Glutamatergic neuron (in vitro differentiated cells): ENCODE measurements at places on chromosomes 3 and 15.

GRCh38 chr15:77387365-77388105 lies 32.4 kb downstream of the PEAK1 start:
- no peak for DNase-seq

DNA sequence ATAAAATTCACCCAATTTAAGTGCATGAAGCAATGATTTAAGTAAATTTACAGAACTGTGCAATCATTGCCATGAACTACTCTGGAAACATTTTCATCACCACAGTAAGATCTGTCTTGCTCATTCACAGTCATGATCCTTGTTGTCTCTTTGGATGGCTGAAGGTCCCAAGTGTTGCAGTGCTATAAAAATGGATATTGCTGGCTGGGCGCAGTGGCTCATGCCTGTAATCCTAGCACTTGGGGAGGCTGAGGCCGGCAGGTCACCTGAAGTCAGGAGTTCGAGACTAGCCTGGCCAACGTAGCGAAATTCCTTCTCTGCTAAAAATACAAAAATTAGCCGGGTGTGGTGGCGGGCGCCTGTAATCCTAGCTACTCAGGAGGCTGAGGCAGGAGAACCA lies 17.0 kb downstream of the SNRPN start:
- no peak for DNase-seq

DNA sequence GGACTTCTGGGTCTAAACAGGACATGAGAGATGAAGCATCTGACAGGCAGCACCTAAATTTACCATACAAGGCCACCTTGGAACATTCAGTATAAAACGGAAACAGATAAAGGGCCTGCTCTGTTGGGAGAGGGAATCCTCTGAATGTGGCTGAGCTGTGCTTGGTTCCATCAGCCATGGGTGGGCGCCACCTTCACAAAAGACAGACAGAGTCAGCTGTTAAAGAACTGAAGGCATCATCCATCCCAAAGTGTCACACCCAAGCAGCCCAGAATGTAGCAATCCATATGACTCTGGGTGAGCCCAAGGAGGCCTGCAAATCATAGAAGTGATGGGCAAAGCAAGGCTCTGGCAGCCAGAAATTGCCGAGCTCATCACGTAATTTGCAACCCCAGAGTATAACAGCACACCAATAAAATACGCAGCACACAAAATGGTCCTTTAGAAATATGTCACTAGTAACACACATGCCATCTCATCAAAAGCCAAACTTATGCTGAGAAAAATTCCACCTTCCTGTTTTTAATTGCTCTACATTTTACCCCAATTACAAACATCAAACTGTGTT lies 24.8 kb upstream of the RBP1 start:
- DNase-seq = peak; percentile 54

- DNase-seq = no peak
Observed at GRCh38 chr3:72679540-72680198, 168.6 kb downstream of the SHQ1 start.

DNA sequence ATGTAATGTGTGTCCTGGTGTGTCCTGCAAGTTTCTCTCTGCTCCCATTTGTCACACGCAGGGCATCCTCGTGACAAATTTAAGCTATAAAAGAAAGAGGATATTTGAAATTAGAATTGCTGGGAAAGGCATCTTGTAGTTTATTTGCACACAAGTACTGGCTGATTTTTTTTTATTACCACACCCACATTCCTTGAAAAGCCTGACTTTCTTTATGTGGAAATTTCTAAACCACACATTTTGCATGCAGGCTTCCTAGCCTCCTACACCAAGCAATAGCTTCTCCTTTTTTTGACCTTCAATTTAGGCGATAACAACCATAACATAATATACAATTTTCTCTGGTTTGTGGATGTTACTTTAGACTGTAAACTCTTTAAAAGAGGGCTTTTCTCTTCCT lies 126.1 kb downstream of the SERPINI1 start:
- no peak for DNase-seq

GRCh38 chr15:84594617-84595290 lies 6.1 kb upstream of the ZSCAN2 start:
- DNase-seq = no peak

GRCh38 chr15:51414256-51414860 lies 72.9 kb downstream of the GLDN start:
- no peak for DNase-seq

DNA sequence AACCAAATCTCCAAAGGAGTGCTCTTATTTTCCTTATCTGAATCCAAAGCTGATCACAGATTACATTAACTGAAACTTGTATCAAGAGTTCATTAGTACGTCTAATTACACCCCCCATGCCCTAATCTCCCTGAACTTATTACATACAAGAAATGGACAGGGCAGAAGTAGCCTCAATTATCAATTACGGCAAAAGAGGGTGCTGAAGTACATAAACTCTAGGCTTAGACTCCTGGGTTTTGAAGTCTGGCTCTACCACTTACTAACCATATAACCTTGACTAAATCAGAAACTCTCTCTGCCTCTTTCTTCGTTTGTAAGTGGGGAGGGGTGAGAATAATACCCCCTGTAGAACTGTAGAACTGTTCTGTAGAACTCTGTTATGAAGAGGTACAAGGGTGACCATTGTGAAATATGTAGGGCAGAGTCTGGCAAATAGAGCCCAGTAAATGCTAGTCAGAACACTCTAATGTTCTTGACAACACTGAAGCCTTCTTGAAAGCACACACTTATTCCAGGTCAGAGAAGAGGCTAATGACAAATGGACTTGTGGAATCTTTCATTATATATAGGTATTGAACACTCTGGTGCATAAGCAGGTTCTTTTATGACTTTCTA lies 19.6 kb upstream of the OR5K4 start:
- no peak for DNase-seq

DNA sequence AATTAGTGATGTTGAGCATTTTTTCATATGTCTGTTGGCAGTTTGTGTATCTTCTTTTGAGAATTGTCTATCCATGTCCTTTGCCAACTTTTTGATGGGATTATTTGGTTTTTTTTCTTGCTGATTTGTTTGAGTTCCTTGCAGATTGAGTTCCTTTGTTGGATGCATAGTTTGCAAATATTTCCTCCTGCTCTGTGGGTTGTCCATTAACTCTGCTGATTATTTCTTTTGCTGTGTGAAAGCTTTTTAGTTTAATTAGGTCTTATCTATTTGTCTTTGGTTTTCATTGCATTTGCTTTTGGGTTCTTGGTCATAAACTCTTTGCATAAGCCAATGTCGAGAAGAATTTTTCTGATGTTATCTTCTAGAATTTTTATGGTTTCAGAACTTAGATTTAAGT lies 414.6 kb downstream of the EPHA6 start:
- no peak for DNase-seq

GRCh38 chr3:81382470-81382869 lies 379.0 kb downstream of the GBE1 start:
- no peak for DNase-seq

DNA sequence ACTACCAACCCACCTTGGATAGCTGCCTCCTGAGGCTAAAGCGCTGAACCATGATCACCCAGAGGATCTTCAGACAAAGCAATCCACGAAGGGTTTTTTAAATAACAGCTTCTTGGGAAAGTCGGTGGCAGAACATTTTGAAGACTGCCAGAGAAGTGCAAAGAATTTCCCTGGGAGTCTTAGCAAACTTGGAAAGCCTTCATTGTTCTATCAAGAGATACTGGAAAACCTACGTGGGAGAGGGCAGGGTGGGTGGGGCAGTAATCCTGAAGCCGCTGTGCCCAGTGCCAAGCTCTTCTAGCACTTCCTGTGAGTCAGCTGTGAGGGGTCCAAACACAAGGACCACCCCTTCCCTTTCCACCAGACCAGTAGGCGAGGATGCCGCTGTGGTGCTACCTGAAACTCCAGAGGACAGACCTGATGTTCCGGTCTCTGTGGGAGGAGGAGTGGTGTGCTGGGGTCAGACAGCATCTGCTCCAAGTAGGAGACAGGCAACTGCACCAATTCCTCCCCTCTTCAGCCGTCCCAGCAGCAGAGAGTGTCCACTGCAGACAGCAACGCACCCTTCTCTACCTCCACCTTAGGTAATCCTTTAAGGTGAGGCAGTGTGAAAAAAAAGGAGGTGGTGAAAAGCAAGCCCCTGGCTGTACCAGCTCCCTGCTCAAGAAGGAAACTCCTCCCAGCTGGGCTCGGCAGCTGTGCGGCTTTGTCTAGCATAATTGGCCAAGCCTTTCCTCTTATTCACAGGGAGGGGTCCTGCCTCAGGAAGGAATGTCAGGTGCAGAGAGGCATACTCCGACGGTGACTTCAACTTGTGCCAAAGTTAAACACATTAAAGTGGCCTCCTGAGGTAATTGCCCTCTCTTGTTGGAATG lies 99.0 kb downstream of the TMCC1 start:
- peak; percentile 56 for DNase-seq

GRCh38 chr3:36991923-36992805 lies 767 bp downstream of the EPM2AIP1 start:
- DNase-seq = no peak

- DNase-seq = no peak
Observed at GRCh38 chr3:150985711-150986110, 13.2 kb upstream of the CLRN1 start.

DNA sequence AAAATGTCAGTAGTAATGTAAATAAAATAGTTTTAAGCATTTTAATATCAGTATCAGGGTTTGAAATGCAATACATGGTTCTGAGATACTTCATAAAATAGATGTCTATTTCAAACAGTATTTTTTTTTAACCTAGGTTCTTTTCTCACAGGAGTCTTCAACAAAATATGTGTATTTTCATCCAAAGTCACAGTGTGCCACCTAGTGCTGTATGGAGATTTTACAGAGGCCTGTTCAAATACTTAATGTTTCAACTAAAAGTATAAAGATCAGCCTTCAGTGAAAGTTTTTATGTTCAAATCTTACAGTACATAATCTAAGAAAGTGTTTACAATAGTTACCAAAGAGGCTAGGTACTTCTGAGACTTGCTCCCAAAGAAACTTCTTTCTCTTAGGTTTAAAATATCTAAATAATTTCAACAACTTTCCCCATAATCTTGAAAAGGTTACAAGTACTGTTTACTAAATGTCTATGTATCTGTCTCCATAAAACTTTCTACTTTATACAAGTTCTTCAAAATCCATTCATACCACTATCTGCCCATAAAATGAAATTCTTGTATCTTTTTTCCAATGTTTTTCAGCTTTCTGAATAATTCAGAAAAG lies 38.3 kb downstream of the SCAPER start:
- DNase-seq = no peak

DNA sequence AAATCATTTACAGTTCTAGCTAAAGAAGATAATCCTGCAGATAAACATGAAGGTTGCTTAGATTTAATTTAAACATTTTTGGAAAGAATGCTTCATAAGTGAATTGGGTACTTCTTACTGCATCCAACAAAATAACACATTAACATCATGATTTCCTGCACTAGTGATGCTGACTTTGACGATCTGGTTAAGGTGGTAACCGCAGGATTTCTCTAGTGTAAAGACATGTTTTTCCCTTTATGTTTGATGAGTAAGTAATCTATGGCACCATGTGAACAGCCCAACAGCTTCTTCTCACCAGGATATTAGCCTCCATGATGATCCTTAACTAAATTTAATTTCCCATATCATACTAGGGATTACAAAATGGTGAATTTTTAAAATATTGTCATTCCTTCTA lies 14.1 kb downstream of the SPPL2A start:
- DNase-seq = no peak

- DNase-seq = no peak
Observed at GRCh38 chr3:62605413-62606068, 232.2 kb upstream of the FEZF2 start.

DNA sequence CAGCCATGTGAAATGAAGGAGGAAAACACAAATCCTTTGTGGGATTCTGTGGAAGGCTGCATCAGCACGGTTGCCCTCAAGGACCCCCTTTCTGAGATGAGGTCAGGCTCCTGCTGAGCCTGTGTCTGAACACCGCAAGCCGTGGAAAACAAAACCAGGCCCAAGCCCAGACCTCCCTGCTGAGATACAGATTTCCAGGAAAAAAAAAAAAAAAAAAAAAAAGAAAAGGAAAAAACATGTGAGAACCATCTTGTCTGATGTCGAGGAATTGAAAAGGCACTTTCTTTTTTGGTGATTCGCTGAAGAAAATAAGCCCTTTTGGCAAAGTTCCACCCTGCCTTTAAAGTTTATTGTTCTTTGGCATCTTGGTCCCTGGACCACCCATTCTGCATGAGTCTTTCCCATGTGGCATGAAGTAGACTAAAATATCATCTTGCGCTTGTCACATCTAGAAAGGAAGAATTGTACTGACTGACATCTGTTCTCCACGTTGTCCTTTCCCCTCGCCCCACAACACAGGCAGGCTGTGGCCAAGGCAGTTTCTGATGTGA lies 117.6 kb downstream of the CHST2 start:
- DNase-seq = no peak

DNA sequence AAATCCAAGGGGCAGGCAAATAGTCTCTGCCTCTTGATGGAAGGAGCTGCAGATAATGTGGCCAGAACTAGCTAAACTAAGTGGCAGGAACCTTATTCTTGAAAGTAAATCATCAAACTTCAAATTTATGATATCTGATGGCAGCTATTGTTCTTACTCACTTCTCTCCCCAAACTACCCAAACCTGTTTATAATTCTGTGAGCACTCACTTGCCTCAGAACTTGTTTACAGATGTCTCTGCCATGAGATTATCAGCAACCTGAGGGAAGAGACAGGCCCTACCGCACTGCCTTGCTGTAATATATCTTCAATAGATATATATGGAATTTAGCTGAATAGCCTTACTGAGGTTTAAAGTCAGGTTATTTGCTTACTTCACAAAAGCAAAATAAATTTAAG lies 2.2 kb upstream of the B3GALNT1 start:
- DNase-seq = no peak

DNA sequence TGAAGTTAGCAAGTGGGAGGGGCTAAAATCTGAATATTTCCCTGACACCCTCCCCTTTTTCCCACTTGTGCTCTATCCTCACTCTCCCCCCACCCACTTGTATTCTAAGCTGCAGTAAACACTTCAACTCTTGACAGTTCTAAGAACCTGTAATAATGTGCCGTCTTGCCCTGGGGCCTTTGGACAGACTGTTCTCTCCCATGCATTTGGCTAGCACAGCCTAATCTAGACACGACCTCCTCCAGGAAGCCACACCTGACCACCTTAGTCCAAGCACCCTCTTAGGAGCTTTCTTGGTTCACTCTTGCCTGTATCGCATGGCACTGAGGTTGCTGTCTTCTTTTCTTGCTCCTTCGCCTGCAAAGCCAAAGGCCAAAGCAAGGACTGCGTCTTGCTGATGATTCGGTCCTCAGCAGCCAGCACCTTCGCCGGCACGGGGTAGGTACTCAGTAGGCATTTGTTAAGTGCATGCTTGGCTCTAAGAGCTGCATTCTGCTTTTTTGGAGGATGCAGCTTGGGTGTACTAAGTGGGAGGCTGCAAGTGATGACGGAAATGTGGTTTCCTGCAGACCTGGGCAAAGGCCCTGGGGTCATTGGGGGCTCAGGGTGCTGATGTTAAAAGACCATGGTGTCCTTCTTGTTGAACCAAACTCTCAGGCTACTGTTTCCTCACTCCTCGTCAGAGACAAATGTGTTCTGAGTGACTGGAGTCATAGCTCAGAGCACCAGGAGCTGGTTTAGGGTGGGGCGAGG lies 2.0 kb upstream of the ZNF710 start:
- DNase-seq = no peak

- DNase-seq = no peak
Observed at GRCh38 chr3:195450731-195451229, 8.0 kb upstream of the ACAP2 start.

GRCh38 chr3:135895734-135896121 lies 69.8 kb upstream of the PPP2R3A start:
- DNase-seq = no peak
